ENCODE measurements at places on chromosomes 7 and 10.
A peak's percentile ranks its signal among the peaks of the same experiment; 100 is the strongest.

- no peak for DNase-seq
Observed at GRCh38 chr7:82625377-82625776, 181.8 kb upstream of the CACNA2D1 start.

- peak; percentile 9 for DNase-seq
Observed at GRCh38 chr7:114539575-114539974, 125.0 kb downstream of the FOXP2 start.

DNA sequence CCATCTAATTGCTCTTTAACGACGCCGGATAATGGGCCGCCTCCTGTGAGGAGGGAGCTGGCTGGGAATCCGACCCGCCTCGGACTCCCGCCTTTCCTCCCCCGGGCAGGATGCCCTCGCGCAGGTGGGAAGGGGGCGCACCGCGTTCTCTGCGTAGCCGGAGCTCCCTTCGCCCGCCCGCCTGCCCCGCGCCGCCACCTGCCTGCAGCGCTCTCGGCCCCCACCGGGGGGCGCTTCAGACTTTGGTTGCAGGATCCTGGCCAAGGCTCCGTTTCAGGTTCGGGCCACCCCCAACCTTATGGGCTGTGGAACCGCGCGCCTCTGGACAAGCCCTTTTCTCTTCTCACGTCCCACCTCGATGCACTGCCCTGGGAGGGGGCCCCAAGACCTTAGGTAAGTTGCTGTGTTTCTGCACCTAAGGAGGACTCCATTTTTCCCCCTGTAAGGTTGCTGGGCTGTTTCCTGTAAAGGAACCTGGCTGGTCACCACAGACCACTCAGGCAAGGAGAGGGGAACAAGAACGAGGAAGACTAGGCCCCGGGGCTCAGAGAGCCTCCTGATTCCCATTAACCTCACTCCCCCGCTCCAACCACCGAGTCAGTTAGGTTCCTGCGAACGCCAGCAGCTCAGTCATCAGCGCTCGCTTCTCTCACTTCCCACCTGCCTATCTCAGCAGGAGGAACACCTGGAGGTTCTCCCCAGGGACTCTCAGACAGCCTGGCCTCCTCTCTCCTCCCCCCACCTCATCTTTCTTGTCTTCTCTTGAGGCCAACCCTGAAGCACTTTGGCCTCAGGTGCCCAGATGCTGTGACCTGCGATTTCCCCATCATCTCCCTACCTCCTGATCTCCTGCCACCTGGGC lies 11.3 kb upstream of the KAZALD1 start:
- no peak for DNase-seq

DNA sequence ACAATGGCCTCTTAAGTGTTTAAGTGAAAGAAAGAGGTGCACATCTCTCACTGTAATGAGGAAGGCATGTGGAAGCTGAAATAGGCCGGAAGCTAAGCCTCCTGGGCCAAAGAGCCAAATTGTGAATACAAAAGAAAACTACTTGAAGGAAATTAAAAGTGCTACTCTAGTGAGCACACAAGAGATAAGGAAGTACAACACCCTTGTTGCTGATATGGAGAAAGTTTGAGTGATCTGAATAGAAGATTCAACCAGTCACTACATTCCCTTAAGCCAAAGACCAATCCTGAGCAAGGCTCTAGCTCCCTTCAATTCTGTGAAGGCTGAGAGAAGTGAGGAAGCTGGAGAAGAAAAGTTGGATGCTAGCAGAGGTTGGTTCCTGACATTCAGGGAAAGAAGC lies 8.2 kb downstream of the DKK1 start:
- DNase-seq: no peak

DNA sequence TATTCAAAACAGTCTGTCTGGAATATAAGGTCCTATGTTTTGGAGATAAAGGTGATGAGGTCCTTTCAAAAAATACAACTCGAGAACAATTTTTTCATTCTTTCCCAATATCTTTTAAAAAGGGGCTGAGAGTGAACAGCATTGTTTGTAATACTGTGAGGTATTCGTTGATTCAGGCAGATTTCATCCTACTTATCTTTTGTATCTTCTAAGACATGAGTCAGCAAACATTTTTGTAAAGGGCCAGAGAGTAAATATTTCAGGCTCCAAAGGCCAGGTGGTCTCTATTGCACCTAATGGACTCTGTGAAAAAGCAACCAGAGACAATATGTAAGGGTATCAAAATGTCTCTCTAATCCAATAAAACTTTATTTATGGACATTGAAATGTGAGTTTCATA lies 8.1 kb upstream of the ANK3 start:
- DNase-seq: no peak

GRCh38 chr7:119254742-119255141 lies 1018.2 kb upstream of the KCND2 start:
- no peak for DNase-seq

GRCh38 chr7:1593091-1593866 lies 23.4 kb upstream of the PSMG3 start:
- DNase-seq: no peak

- no peak for DNase-seq
Observed at GRCh38 chr7:139230484-139230773, 608 bp upstream of the UBN2 start.

GRCh38 chr10:125881192-125881591 lies at the start of gene DHX32:
DHX32 (minus strand) TSS chr10:125881292; CDS start chr10:125880824, 468 bp downstream.
- no peak for DNase-seq

DNA sequence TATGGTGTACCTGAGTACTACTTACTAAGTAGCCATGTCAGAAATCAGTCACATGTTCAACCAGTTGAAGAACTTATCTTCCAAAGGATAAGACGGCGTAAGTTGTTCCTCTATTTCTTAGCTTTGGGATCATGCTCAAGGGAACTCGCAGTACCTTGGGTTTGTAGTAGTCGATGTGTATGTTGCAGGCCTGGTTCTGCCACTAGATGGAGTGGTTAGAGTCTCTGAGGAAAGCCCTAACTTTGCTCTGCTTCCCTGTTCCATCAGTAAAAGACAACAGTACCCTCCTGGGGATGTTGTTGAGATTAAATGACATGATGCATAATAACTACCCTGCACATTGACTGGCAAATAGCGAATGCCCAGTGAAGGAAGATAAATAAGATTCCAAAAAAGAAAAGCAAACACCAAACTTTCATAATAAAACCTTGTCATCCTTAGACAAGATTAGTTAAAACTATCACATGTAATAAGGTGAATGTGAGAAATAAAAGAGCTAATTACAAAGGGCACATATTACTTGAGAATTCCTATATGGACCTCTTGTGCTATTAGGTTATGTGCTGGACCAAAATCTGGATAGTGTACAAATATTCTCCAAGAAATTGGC lies 165.9 kb downstream of the ABCA13 start:
- no peak for DNase-seq

DNA sequence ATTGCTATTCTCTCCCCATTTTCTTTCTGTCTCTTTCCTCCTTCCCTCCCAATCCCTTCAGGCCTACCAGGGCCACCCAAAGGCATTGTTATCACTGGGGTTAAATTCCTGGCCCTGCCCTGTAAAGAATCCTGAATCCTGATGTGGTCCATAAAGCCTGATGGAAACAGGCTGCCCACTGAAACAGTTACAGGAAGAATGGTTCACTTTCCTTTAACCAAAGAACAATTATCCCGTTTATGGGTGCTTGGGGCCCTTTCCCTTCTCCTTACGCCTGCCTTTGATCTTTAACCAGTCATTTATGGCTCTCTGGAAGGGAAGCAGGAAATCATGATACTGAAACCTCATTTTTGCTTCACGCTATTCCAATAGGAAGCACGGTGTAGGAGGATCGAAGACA lies 273.1 kb upstream of the NEBL start:
- no peak for DNase-seq

- DNase-seq: no peak
Observed at GRCh38 chr10:105187243-105187642, 546.2 kb downstream of the SORCS3 start.

- no peak for DNase-seq
Observed at GRCh38 chr10:123013456-123014419, 4.9 kb downstream of the ACADSB start.

DNA sequence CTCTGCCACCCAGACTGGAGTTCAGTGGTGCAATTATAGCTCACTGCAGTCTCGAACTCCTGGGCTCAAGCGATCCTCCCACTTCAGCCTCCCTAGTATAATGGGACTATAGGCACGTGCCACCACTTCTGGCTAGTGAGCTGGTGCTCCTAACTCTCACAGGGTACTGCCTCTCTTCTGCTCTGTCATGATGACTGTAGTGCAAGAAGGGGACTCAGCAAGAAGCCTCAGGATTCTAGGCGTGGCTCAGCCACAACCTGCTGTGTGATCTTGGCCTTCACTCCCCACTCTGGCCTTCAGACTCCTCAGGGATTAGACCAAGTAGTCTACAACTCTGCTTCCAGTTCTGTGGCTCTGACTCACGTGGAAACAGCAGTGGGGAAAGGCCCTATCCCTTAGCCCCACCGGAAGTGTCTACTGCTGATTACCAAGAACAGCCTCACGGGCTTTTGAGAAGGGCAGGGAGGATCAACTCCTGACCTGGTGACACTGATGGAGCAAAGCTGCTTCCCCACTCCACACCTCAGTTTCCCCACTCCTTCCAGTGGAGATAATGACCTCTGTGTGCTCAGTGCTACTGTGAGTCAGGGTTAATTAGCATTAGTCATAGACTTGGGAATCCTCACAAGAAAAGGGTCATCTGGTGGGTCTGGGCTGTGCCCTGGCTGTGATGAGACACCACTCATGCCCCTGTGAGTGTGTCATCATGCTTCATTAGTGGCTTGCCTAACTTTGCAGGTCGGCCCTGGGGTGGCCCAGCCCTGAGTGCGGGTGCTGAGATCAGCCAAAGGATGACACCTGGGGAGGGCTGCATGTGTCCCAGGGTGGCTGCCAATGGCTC lies 41.1 kb downstream of the ZC3HC1 start:
- no peak for DNase-seq

DNA sequence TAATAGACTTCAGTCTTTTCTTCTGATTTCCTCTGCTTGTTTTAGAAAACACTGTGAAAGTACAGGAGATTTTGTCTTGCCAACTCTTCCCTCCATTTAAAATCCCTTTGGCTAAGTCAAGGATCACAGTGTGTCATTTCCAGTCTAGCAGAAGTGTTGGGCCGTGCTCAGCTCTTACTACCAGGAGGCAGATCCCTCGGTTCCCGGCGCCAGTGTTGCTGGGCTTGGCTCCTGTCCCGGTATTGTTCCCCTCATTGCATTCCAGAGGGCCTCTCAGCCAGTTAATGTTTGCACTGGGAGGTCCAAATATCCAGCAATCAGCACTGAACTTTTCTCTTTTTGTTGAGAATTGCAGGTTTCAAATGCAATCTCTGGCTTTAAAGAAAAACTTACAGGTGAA lies 612.1 kb upstream of the MGMT start:
- DNase-seq: no peak

GRCh38 chr10:43939389-43939938 lies 290.8 kb upstream of the ZNF32 start:
- no peak for DNase-seq

DNA sequence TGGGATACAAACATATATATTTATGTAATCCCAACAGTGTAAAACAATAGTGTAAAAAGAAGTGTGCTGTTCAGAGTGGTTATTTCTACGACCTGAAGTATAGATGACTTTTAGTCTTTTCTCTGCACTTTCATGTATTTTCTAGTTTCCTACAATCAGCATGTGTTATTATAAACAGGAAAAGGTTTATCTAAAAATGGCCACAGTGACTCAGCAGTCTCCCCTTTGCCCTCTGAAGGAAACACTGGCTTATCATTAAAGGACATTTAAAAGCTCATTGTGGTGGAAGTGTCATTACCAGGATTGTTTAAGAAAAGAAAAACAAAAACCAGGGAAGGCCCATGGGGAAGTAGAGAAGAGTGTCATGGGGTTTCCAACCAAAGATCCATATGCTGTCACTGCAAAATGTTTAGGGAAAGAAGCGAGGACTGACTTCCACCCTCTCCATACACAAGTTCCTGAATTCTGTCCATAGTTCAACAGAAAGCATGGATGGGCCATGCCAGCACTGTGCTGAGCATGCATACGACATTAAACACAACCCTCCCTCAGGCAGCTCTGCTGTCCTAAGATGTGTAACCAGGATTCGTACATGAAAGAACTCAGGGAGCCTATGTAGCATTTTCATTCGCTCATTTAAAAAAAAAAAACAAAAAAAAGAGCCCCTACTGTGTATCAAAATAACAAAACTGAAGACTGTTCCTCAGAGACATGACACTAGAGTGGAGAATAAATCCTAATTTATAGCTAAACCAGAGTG lies 10.2 kb downstream of the CYREN start:
- no peak for DNase-seq

DNA sequence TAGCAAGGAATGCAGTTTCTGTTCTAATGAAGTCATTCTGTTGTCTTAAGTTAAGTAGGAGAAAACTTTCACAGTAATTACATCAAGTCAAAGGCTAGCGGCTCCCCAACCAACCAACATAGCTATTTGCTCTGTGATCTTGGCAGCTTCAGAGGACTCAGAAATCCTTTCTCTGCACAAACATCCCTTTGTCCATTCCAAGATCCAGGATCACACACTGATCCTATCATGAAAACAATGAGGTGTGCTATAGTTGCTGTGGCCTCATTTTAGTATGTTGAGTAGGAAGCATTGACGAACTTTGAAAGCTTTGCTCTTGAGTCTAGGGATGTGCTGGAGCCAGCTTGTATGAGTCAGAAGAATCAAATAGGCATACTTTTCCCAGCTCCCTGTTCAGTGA lies 218.2 kb upstream of the PRSS58 start:
- DNase-seq: no peak

- peak; percentile 86 for DNase-seq
Observed at GRCh38 chr10:124619195-124619594, 125.0 kb downstream of the FAM53B start.

GRCh38 chr7:129952086-129952652 lies 591 bp downstream of the UBE2H start:
- no peak for DNase-seq

- no peak for DNase-seq
Observed at GRCh38 chr10:32054094-32054493, 2.1 kb downstream of the KIF5B start.

DNA sequence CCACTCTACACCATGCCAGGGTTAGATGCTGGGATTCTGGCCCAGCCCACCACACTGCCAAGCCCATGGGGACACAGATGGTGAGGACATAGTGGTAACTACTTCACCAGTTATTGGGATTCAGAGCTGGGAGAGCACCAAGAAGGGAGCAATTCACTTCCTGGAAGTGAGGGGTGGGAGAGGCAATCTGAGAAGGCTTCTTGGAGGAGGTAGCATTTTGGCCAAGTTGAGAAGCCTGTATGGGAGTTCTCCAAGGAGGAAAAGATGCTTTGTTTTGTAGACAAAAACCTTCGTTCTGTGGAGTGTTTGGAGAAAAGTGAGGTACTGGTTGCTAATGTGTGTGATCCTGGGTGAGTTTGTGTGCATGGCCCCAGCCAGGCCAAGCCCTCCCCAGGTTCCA lies 3.8 kb upstream of the PRKRIP1 start:
- no peak for DNase-seq

DNA sequence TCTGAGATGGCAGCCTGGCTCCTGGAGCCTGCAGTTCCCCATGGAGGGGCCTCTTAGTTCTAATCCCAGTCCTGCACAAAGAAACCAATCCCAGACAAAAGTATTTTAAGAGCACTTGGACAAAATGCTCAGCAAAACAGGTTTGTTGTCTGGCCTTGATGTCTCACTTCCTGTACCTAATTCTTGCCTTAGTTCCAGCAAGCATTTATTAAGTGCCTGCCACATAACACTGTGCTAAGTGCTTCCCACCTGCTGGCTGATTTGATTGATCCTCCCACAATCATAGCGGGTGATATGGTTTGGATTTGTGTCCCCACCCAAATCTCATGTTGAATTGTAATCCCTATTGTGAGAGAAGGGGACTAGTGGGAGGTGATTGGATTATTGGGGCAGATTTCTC lies 65.7 kb upstream of the HABP2 start:
- no peak for DNase-seq

- DNase-seq: no peak
Observed at GRCh38 chr10:120483006-120483405, 26.0 kb downstream of the PLPP4 start.

Data from NCI-H510A treated with DMSO at 0.1 percent for 48 hours (cell line).